ENCODE measurements at places on chromosomes 4 and X.
A peak's percentile ranks its signal among the peaks of the same experiment; 100 is the strongest.

- no peak for DNase-seq
Measured at GRCh38 chr4:156779774-156780173, 191.8 kb downstream of the PDGFC start.

- no peak for DNase-seq
Measured at GRCh38 chrX:136750364-136750763, 30.4 kb downstream of the ARHGEF6 start.

- DNase-seq = no peak
Measured at GRCh38 chr4:7213807-7214206, 21.5 kb downstream of the SORCS2 start.

DNA sequence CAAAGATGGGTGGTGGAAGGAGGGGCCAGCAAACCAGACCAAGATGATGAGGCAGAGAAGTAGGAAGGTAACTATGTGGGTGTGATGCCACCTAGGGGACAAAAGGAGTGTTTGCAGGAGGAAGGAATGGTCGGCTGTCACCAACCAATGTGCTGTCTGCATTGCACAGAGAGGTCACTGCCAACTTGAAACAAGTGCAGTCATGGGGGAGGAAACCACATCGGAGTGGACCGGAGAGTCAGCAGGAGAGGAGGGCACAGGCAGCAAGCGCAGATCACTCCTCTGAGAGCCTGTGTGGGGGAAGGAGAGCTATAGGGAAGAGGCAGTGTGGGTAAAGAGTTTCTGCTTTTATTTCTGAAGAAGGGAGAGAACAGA is 38.5 kb upstream of the FGFBP2 start:
- DNase-seq = peak; percentile 68
